SHP77 treated with DMSO at 0.1 percent for 48 hours (cell line): ENCODE measurements at places on chromosomes 5 and 9.

DNA sequence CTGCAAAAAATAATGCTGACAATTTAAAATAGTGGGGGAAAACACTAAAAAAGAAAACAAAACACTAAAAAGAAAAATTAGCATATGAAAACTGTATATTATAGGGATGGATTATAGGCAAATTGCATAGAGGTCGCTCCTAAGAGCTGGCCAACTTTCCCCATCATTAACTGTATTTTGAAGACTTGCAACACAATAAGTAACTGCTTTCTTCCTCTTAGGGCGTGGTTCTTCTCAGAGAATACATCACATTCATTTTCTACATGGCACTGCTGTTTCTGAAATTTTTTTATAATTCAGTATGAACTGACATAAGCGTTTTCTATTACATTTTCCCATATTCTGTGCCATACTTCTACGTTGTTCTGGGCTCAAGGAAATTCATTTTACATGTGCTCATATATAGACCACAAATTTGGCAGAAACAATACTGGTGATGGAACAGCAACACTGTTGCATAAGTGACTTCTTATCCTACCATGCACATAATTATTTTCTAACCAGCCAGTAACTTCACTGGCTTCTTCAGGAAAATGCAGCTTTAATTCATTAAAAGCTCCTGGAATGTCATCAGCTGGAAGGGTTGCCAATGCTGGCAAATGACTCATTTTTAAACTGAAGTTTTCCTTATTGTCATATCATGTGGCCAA, 171.2 kb upstream of the DMAC1 start:
- no peak for DNase-seq

DNA sequence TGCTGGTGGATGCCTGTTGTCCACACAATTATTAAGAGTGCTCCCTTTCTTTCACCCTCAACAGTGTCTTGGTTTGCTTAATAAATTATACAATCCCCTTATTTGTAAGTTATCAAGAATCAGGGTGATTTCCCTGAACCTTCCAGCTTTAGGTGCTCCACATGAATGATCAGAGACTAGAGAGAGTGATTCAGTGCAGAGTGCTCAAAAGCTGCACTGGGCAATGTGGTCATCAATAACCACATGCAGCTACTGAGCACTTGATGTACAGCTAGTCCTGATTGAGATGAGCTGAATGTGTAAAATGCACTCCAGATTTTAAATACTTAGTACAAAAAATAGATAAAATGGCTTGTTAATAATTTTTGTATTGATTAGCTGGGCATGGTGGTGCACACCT, 76.8 kb upstream of the TRIO start:
- DNase-seq = no peak

GRCh38 chr9:98796364-98797101, at the start of gene ANKS6:
TSS of gene ANKS6 (minus strand) at chr9:98796555. CDS start at chr9:98796491, 64 bp downstream.
- DNase-seq = peak; percentile 13

DNA sequence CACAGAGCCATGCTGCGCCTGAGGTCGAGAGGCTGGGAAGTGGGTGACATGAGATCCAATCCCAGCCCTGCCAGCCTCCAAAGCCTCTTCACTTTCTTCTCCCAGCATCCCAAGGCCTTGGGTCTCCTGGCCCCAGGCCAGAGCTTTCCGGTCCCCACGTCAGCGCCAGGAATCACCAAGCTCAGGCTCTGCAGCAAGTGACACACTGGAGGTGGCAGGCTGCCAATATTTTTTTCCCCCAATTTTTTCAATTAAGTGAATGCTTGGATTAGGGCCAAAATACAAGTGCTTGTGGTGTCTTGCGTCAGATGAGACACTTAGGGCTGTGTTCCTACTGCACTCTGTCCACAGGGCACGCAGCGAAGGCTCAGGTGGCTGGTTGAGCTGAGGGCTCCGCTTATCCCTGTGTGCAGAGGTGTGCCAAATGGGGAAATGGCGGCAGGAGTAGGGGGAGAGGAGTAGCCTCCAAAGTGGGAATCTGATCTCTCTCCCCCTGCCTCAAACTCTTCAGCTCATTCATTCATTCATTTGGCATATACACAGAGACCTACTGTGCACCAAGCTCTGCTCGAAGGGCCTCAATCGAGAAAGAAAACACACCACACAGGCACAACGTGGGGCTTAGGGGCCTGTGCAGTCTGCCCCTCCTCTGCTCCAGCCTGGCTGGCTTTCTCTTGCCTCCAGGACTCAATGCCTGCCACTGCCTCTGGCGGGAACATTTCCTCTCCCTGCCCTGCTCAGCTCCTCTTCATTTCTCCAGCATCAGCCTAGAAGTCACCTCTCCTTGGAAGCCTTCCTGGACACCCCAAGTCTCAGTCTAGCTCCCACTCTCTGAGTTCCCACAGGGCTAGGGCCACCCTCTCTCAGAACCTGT, 16.6 kb downstream of the SH3PXD2B start:
- DNase-seq = peak; percentile 97

DNA sequence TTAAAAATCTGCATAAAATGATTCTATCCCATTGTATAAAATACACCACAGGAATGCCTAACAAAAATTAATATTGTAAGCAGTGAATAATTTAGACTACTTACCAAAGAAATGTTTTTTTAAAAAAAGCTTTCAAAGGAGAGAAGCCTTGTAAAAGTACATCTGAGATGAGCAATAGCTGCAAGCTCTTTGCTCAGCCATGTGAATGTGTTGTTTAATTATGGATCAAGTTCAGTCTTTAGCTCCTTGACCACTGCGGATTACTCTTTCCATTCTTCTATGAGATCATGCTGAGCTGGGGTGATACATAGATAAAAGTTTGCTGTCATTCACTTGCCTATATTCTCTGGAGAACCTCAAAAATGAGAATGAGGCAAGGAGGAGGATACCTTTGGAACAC, 782.4 kb upstream of the ZNF608 start:
- no peak for DNase-seq
